ENCODE measurements at places on chromosomes 3 and 15.

DNA sequence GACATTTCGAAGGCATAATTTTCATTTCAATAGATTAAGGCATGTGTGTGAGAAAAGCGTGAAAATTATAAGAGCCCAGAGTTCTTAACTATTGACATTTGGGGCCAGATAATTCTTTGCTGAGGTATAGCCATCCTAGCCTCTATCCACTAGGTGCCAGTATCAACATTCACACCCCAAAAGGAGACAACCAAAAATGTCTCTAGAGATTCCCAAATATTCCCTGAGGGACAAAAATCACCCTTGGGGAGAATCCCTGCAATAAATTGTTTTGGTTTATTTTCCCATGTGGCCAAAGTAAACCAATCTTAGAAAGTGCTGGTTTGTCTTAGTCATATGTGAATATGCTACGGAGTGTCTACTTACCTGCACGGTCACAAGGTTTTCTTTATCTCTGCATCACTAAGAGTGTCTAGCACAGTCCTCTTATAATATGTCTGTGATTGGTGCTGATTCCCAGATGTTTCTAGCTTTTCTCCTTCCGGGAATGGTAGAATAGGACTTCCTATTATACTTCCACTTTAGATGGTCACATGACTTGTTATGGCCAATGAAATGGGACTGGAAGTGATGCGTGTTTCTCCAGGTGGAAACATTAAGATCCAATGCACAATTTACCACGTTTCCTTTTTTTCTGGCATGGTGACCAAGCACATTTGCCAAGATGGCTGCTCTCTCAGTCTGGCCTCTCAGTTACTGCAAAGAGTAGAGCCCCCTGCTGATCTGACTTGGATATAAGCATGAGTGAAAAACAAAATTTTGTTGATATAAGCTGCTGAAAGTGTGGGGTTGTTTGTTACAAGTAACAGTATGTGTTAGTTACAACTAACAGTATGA, 8.0 kb upstream of the KBTBD8 start:
- DNase-seq, result no peak

DNA sequence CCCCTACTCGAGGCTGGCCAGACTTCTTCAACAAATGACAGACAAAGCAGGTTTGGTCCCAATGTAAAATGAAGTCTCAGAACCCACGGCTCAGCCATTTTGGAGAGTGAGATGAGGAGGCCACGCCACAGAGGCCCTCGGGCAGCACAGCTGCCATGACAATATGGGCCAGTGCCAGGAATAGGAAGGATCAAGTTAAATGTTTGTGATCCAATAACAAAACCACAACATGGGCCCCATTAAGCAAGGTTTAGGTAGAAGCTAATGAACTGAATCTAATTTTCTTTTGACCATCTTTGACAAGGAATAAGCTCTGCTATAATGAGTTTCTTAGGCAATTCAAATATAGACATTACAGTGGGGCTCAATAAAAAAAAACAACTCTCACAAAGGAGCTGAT, 52.6 kb downstream of the RFTN1 start:
- no peak for DNase-seq

GRCh38 chr3:135731546-135731945, 234.0 kb upstream of the PPP2R3A start:
- DNase-seq, result no peak

DNA sequence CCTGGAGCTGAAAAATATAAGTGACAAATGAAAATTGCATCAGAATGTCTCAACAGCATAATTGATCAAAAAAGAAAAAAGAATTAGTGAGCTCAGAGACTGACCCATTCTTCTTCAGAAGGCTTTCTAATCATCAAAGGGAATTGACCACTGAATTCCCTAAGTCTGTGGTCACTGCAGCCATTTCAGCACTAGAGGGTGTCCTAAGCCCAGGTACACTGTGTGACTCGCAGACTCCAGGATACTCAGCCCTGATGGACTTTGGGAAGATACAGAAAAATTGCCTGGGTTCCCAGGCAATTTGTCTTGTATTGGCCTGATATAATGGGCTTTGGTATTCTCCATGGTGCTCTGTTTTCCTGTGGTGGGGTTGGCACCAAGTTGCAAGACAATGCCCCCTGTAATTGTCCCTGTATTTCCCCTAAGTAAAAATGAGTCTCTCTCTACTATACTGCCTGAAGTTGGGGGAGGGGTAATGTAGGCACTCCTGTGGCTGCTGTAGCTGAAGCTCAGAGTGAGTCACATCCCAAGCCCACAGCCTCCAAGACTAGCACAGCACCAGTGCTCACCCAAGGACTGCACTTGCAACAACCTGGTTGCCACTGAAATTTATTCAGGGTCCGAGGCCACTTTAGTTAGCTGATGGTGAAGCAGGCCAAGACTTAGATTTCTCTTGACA, 256.0 kb upstream of the STAC start:
- no peak for DNase-seq

GRCh38 chr3:53828581-53828980, 17.6 kb downstream of the CHDH start:
- no peak for DNase-seq

DNA sequence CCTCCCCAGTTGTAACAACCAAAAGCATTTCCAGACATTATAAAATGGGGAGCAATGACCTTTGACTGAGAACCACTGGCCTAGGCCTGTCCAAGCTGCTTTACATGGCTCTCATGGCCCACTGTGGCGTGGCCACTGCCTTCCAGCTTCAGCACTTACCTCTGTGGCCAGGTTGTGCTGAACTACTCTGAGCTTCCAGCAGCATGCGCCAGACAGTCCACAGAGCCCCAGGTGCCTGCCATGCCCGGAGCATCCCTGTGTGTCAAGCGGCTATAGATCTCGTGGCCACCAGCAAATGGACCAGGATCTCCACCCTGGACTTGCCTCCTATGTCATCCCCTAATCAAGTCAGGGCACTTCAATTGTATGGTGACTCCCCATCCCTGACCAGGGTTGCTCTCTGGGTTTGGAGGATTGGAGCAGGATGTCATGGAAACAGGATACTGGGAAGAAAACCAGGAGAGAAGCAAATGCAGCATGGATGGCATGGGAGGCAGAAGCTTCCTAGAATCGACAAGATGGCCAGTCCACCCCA, 199.7 kb downstream of the UACA start:
- DNase-seq, result no peak
